ENCODE measurements at places on chromosomes 6 and 20.

DNA sequence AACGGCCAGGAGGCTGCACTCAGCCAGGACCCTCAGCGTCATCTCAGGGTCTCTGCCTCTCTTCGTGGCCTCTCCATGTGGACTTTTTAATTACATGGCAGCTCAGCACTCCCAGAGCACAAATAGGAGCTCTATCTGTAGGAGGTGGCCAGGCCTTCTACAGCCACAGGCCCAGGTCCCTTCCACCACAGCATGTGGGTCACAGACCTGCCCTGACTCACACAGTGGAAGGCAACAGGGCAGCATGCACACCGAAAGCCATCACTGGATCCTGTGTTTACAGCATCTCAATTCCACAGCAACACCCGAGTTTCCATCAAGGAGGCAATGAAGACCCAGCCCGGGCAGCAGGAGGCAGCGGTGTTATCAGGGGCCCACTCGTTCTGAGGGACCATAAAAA is 65.8 kb upstream of the CD93 start:
- no peak for DNase-seq

DNA sequence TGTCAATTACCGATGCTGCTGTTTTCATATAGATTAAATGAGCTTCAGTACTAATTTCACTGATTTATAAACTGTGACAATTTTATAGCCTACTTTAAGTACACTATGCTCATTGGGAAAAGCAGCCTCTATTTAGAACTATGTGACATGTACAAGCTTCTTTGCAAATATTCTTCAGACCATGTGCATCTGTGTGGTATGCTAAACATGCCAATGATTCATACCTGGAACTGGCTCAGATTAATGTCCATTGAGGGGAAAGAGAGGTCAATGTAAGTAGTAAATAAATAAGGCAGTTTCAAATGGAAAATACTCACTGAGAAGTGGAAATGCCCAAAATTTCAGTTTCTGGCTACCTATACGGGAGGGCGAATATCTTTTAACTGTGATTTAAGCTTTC is 777.7 kb downstream of the C6orf118 start:
- DNase-seq: no peak

- DNase-seq: no peak
Measured at GRCh38 chr20:25044660-25045342, 13.1 kb downstream of the ACSS1 start.

DNA sequence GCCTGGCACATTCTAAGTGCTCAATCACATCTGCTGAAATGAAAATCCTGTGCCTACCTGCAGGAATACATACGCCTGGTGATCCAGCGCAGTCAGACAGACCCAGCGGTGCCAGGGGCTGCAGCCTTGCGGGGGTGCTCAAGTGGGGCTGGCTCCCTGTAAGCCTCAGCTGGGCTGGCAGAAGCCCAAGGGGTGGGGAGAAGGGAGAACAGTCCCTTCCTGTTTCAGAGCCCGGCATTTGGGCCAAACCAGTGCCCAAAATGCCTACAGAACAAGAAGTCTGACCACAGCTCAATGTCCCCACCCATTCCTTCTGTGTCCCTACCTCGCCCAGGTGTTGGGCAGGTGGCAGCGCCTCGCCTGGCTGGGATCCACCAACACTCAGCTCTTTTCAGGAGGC is 22.6 kb downstream of the KCNK15 start:
- no peak for DNase-seq

DNA sequence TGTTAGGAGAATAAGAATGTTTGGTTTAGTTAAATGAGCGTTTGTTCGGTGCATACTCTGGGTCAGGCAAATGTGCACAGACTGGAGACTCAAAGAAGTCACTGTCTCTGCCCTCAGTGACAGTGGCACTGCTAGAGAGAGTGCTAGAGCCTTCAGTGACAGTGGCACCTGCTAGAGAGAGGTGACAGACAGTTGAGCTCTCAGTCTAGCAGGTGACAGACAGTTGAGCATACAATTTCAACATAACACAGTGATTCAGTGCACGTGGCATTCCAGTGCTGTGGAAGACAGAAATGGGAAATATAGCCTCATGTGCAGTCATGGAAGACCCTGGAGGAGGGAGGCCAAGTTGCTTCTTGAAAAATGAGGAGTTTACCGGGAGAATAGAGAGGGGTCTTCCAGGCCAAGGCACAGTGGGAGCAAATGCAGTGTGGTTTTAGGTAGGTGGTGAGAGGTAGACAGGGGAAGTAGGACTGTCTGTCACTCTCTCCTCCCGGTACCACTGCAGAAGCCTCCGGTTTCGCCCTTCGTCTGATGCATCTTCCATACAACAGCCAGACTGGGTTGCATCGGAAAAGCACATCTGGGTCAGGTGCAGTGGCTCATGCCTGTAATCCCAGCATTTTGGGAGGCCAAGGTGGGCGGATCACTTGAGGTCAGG is 107.9 kb upstream of the CLDN20 start:
- peak; percentile 17 for DNase-seq

- DNase-seq: no peak
Measured at GRCh38 chr20:57620999-57621398, 773 bp upstream of the ZBP1 start.

DNA sequence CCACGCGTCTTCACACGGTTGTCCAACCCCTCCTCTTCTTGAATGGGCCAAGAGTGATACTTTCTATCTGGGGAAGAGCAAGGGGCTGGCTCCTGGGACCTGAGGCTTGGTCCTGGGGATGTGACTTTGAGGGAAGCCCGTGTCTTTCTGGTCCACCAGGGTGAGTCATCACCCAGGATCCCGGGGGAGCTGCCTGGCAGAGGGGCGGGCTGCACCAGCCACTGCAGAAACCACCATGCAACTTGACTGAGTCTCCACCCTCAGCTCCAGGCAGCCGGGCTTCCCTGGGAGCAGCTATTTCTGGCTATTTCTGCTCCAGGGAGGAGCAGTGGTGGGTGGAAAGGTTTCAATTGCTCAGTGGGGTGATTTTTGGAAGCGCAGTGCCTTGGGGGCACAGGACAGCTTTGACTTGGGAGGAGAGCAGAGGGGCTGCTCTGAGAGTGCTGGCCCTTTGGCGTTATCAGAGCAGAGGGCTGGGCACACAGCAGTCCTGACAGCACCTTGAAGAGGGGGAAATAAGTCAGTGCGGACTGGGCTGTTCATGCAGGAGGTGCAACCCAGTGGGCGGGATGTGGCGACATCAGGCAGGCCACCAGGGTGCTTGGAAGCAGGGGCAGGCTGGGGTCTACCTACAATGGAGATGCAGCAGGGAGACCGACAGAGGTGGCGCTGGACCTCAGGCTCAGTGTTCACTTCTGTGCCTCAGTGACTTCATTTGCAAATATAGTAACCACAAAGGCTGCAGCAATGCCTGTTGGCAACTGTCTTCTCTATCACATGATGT is 45.1 kb upstream of the FAM83D start:
- DNase-seq: no peak

- DNase-seq: no peak
Measured at GRCh38 chr6:43123461-43124314, 47.4 kb upstream of the SRF start.

DNA sequence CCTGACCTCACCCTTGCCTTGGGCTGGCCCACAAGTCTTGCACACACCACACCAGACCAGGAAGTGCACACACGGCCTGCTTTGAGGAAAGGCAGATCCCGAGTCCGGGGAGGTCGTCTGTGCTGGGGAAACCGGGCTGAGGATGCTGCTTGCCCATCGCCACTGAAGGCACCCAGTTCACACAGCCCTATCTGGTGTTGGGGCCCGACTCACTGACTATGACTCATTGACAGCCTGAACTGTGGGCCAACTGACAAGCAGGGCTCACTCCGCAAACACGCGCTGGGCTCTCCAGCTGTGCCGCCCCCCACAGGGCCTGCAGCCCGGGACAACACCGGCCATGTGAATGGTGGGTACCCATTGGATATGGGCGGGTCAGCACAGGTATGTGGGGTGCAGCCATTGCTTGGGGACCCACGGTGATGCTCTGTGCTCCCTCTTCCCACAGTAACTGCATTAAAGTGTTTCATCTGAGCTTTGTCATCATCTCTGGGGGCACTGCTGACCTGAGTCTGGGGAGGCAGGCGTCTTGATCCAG is 1.6 kb downstream of the SAMD10 start:
- peak; percentile 61 for DNase-seq

GRCh38 chr6:106448000-106448426 is 87.5 kb downstream of the CRYBG1 start:
- DNase-seq: no peak

DNA sequence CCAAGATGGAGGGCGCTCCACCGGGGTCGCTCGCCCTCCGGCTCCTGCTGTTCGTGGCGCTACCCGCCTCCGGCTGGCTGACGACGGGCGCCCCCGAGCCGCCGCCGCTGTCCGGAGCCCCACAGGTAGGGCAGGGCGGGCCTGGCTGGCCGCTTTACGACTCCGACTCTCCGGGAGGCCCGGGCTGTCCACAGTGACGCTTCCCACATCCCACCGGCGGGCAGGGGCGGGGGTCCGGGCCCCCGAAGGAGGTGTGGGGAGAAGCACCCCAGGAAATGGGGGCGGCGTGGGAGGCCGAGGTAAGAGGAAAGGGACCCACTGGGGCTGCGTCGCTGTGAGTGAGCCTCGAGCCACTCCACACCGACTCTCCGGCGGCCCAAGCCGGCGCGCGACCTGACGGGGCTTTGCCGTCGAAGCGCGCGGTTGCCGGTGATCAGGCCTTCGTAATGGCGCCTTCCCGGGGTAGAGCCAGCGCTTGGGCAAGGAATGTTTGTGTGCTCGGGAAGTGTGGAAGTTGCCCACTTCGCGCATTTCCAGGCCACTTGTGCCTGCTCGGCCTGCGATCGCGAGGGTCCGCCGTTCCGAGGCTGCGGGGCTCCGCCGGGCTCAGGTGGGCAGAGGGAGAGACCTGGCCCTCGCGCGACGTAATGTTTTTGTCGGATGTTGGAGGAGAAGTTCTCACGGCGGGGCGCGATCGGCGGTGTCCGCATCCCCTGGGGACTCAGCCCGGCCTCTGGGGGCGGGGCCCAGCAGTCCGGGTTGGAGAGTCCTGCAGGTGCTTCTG is 427 bp downstream of the GINM1 start:
- peak; percentile 67 for DNase-seq

DNA sequence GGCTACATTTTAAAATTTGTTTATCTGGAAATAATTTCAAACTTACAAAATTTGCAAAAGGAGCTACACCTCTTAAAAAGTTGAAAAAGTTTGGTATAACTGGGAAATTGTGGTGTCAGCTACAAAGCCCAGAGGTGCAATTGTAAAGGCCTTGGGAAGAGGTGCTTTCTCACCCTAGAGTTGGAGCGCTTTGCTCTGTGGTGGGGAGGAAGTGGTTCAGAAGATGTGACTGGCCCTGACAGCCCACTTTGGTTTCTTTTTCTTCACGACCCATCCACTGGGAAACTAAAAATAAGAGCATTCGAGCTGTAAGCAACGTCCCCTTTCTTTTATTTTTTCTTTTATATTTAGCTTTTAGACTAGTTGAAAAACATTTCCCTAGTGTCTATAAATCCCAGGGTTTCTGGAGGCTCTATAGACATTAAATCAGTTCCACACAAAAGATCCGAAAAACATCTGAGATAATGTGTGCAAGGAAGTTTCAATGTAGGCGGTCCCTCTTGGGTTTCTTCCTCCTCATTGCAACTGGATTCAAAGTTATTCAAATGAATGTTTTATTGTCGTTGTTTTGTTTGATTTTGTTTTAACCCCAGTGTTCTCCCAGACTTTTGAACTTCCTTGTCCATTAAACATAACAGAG is 397.8 kb downstream of the KIF16B start:
- no peak for DNase-seq

DNA sequence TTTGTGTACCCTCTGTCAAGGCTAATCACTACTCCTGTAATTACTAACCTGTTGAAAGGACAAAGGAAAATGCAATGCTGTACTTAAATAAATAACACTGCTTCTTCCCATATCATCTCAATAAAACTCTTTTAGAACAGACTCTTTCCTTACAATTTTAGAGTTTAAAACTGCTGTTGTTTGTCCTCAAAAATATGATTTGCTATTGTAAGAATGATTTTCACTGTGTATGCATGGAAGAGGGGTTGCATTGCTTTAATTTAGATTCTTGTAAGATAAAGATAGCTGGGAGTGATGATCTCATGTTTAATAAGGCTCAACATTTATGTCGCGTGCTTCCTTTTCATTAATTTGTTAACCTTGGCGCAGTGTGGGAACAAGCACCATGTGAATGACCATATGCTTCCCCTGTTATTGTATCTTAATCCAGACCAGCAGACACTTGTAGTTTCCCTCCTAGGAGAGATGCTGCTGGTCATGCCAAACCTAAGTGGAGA is 89.8 kb upstream of the ATXN1 start:
- no peak for DNase-seq

DNA sequence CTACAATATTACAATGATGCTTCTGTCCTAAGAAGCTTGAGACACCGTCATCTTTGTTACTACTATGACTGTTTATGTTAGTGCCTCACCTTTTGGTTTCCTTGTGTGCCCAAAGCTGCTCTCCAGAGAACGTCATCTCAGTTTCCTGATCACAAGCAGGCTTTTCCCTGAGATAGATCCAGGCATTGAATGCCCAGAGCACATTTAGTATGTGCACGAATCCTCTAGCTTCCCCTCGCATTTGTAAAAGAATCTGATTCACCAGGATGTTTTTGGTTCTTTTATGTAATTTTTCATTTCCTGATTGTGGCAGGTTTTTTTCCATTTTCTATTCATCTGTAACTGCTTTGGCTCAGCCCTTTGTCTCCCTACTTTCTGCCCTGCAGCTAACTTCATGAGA is 100.2 kb upstream of the TMEM181 start:
- DNase-seq: no peak

DNA sequence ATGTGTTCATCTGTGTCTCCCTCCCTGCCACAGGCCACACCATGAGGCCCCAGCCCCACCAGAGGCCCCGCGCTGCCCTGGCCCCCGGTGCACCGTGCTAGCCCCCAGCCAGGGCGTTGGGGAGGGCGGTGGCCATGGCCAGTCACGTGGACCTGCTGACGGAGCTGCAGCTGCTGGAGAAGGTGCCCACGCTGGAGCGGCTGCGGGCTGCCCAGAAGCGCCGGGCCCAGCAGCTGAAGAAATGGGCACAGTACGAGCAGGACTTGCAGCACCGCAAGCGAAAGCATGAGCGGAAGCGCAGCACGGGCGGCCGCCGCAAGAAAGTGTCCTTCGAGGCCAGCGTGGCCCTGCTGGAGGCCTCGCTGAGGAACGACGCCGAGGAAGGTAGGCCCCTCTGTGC is 30.3 kb downstream of the PPP1R16B start:
- DNase-seq: no peak

DNA sequence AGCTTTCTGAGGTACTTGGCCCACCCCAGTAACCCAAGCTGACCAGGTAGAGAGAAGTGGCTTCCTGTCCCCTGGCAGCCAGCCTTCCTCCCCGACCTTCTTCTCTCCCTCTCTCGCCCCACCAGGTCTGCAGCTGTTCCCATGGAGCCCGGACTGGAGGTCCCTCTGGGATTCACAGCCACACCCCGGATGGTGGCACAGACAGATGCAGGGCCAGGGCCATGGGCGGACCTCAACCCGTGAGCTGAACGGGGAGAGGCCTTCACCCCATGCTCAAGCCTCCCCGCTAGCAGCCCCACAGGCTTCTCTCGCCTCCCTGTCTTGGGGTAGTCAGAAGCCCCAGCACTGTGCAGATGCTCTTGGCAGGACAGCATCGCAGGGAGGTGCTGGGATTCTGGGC is 41.3 kb downstream of the CPXM1 start:
- no peak for DNase-seq

GRCh38 chr6:106808758-106809157 is 165.8 kb downstream of the CD24 start:
- no peak for DNase-seq
